ENCODE measurements at places on chromosomes 1 and 21.

DNA sequence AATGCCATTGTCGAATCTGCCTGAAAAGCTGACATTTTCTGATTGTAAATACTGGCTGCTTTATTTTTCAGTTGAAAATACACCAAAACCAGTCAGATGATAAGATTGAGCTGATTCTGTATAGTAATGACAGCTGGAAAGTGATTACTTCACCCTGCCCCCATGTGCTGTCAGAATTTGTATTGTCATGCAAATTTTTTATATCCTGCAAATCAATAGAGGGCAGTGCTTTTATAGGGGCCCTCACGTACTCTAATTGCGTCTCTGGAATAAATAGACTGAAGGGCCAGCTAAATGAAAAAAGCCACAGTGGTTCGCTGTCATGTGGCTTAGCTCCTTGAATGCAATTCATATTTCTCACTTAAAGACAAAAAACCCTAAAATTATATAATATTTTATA lies 208.6 kb downstream of the LHX8 start:
- no peak for DNase-seq

DNA sequence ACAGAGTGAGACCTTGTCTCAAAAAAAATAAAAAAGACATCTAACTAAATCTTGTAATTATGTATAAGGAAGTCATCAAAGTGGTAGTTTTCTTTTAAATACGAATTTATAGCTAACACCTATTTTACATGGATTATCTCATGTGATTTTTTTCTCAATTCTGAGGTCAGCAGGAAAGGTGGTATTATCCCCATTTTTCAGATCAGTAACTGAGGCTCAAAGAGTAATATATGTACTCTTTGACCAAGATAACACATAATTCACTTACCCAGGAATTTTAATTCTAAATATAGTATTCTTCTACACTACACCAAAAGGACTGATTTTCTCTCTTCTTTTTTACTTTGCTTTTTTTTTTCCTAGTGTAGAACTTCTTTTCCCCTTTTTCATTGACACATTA lies 9.1 kb downstream of the IFT25 start:
- no peak for DNase-seq

DNA sequence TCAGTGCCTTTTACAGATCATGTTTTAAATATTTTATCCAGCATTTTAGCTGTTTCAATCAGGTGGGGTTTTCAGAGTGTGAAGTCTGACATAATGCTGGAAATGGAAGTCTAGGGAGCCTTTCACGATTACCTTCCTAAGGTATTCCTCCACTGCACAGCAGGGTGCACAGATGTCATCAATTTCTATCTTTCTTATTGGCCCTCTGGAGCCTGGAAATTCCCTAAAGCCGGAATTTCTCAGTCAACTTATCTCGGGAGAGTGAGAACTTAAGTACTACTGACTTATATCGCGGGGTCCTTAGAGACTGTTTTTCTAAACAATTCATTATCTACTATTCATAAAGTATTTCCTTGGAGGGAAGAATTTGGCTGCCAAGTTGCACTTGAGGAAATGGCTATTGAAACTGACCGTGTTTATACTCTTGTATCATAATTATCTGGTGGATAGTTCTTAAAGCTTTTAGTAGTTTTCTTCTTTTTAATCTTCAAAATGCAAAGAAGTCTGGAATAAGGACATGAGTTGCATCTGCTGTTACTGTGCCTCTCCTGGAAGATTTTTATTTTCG lies 311.8 kb upstream of the B3GALT2 start:
- DNase-seq, result no peak

- no peak for DNase-seq
Observed at GRCh38 chr1:158333405-158334155, 2.2 kb upstream of the CD1B start.

DNA sequence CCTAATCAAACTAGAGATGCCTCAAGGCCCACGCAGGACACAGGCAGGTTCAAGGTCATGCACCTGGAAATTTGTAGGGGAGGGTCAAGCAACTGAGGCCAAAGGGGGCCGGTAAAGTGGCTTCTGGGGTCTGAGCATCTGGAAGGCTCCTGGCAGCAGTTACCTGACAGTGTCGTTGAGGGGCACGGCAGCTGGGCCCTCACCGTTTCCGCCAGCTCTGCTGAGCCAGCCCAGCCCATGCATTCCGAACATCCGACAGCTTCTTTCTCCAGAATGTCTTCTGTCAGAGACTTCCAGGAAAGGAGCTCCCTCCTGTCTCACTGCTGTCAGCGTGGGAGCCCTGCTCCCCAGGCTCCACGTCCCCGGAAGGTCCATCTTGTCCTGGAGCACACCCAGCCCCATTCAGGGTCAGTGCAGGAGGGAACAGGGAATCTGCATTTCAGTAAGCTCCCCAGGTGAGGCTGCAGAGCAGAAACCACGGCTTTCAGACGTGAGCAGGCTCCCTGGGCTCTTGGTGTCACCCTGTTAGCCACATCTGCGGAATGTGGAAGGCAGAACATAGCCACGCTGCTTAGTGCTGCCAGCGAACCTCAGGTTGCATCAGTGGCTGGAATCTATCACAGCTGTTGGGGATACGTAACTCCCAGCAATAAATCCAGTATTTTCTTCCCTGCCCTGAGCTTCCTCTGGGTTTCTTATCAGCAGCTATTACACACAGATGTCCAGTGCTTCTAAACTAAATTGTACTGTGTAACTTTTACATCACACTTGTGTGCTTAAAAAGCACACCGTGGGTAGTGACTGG lies 36.3 kb upstream of the FAM3B start:
- DNase-seq, result no peak

GRCh38 chr1:82260051-82260450 lies 459.3 kb downstream of the ADGRL2 start:
- peak; percentile 39 for DNase-seq

GRCh38 chr1:8962812-8963530 lies 17.3 kb downstream of the CA6 start:
- DNase-seq, result peak; percentile 74

DNA sequence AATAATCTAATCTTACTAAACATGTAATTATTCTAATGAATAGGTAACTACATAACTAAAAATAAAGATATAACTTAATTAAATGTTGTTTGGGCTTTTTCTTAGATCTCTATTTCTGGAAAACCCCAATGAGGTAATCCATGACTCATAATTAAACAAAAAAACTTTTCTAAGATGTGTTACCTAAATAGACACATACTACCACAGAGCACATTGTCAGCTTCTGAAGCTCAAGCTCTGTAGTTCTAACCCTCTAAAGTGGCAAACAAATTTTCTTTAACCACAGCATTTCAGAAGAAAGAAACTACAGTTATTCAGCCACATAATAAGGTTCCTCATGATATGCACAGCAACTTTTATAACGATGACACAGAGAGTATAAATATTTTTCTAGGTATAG lies 4.2 kb downstream of the OR6K3 start:
- no peak for DNase-seq

DNA sequence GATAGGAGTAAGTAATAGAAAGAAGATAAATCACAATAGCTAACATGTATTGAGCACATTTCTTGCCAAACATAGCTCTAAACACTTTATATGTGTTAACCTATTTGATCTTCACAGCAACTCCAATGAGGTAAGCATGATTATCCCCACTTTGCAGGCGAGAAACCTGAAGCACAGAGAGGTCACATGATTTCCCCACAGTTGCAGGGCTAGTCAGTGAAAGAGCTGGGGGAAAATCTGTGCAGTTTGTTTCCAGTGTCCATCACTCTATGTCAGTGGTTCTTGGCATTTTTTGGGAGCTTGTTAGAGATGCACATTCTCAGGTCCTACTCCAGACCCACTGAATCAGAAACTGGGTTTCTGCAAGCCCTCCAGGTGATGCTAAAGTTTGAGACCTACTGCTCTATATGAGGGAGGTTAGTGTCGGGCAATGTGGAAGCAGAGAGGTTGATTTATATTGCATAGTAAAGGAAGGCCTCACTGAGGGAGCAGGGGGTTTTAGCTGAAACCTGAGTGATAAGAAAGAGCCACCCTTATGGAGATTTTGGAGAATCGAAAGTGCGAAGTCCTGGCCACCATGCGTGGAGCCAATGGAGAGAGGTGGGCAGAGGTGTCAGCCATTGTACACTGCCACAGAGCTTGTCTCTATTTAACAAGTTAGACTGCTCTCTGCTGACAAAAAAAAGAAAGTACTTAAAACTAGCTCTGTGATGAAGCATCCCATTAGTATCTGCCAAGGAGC lies 20.9 kb downstream of the MCOLN3 start:
- DNase-seq, result no peak

- DNase-seq, result no peak
Observed at GRCh38 chr1:41913014-41913413, 5.7 kb downstream of the HIVEP3 start.

DNA sequence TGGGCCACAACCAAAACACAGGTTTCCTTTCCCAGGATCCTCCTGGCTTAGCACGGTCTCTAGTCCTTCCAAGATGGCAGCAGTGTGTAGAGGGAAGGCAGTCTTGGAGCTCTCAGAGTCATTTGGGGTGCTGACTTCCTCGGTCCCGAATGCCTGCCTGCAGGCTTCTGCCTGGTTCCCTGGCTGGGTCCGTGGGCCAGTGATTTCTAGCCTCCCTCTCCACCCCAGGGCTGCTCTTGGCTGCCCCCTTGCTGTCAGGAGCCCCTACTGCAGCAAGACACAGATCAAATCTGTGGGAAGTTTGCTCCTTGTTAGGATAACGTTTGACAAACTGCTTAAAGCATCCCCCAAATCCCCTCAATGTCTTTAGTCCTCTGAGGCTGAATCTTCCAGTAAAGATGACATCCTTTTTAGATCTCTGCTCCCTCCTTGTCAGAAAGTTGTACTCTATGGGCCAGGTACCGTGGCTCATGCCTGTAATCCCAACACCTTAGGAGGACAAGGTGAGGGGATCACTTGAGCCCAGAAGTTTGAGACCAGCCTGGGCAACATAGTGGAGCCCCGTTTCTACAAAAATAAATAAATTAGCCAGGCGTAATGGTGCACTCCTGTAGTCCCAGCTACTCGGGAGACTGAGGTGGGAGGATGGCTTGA lies 272.5 kb downstream of the RRAGC start:
- DNase-seq, result peak; percentile 72
